A375 (cell line): ENCODE measurements at places on chromosomes 1 and 21. TPM values are rescaled to one million over a fixed set of nuclear protein-coding genes. Genes with fewer than 3 reads are reported as not detected.

The LDLRAD1 gene
- total RNA-seq = not detected in 2 replicates

The HSD3B2 gene
- 0.37 TPM in 1 of 2 replicates, not detected in the other for total RNA-seq

The PIGM gene
- total RNA-seq = 5.5 and 6.1 TPM in 2 replicates

The SPATA1 gene
- 0.98 TPM in 1 of 2 replicates, not detected in the other for total RNA-seq

The LHX8 gene
- 1.3 and 2.3 TPM in 2 replicates for total RNA-seq

The COG2 gene
- total RNA-seq = 43.8 and 58.2 TPM in 2 replicates

The DEPDC1 gene
- total RNA-seq = 20.3 and 20.4 TPM in 2 replicates

The RIMS3 gene
- 0.11 and 0.45 TPM in 2 replicates for total RNA-seq

The TRIM67 gene
- total RNA-seq = under 0.01 TPM in 1 of 2 replicates, not detected in the other

The RNPEP gene
- 91.6 and 98.5 TPM in 2 replicates for total RNA-seq

The BGLAP gene
- total RNA-seq = 2.2 and 5.1 TPM in 2 replicates

The LENEP gene
- not detected in 2 replicates for total RNA-seq
